ENCODE measurements at places on chromosomes 7 and 10. TPM values are rescaled to one million over a fixed set of nuclear protein-coding genes. Genes with fewer than 3 reads are reported as not detected.

- H3K27ac ChIP-seq: no peak overlapping the region
- peaks cover 49% of the 10 kb centered on the region for H3K4me1 ChIP-seq
- no peak for DNase-seq
- peaks cover 4% of the 10 kb centered on the region for H3K27me3 ChIP-seq
- H3K36me3 ChIP-seq: no peaks in the 10 kb centered on the region
- H3K4me3 ChIP-seq: peak overlapping the region; percentile 93
Measured at GRCh38 chr10:1733720-1734119, 3.6 kb downstream of the ADARB2 start.

GRCh38 chr7:128936798-128937197 is 929 bp upstream of the IRF5 start:
- H3K27me3 ChIP-seq: peaks cover 19% of the 10 kb centered on the region
- DNase-seq: no peak
- peaks cover 12% of the 10 kb centered on the region for H3K4me1 ChIP-seq
- H3K4me3 ChIP-seq: peak overlapping the region; percentile 77
- H3K36me3 ChIP-seq: peaks cover 5% of the 10 kb centered on the region

DNA sequence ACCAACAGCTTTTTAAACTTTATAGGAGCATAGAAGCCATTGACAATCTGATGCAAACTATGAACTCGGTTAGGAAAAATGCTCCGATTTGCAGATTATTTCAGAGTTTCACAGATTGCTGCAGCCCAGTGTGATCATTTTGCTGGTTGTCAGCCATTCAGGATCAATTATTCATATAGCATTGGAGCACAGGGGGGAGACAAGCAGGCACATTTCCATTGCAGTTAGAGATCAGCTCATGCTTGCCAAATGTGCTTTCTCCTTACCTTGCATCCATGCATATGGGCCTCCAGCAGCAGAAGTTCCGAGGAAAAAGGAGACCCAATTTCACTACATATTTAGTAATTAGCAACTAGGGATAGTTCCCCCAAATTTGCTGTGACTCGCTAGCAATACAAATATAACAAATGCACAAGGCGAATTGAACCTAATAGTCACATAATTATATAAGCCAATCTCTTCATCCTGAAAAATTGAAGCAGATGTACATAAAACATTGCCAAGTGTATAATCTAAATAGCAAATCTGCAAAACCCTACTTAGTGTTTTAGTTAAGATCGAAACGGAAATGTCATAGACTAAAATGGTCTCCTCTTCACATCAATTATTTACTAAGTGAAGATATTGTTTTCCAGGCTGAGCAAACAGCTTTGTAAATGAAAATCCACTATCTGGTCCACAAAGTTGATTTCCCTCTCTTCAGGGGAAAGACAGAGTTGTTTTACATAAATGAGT is 49.5 kb upstream of the RSU1 start:
- H3K4me3 ChIP-seq: no peak overlapping the region
- H3K27me3 ChIP-seq: peaks cover 2% of the 10 kb centered on the region
- peak overlapping the region; percentile 20 for H3K27ac ChIP-seq
- H3K4me1 ChIP-seq: peaks cover 11% of the 10 kb centered on the region
- peaks cover 5% of the 10 kb centered on the region for H3K36me3 ChIP-seq

DNA sequence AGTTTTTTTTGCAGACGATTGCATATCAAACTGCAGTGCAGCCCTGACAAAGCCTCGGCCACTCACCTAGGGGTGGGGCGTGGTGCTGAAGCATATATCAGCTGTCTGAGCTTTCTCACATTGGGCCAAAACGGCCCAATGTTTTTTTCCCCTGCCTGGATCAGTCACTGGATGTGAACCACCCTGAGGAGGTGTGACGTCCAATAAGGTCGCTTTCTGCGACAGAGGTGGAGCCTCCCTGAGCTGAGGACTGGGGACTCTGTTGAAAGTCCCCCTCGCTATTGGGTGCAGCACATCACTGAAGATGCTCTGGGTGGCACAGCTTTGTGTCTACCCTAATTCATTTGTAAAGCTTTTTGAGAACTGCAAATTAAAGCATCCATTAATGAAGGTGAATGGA is 60.9 kb downstream of the SEM1 start:
- no peak for DNase-seq
- H3K27ac ChIP-seq: no peak overlapping the region
- no peaks in the 10 kb centered on the region for H3K27me3 ChIP-seq
- no peaks in the 10 kb centered on the region for H3K4me1 ChIP-seq
- H3K4me3 ChIP-seq: no peak overlapping the region

Gene MOGAT3
- total RNA-seq: not detected

Gene IKZF1
- 1.1 TPM for total RNA-seq

Gene CDC14C
- total RNA-seq: not detected

Measured in glutamatergic neuron (in vitro differentiated cells).